ENCODE measurements at places on chromosomes 4 and X. TPM values are rescaled to one million over a fixed set of nuclear protein-coding genes. Genes with fewer than 3 reads are reported as not detected.

GRCh38 chr4:27145597-27145996, 285.0 kb downstream of the STIM2 start:
- peak; percentile 33 for DNase-seq

Gene MAGEC3
- not detected for total RNA-seq

GRCh38 chr4:2393353-2394270, 24.8 kb downstream of the ZFYVE28 start:
- DNase-seq, result no peak

DNA sequence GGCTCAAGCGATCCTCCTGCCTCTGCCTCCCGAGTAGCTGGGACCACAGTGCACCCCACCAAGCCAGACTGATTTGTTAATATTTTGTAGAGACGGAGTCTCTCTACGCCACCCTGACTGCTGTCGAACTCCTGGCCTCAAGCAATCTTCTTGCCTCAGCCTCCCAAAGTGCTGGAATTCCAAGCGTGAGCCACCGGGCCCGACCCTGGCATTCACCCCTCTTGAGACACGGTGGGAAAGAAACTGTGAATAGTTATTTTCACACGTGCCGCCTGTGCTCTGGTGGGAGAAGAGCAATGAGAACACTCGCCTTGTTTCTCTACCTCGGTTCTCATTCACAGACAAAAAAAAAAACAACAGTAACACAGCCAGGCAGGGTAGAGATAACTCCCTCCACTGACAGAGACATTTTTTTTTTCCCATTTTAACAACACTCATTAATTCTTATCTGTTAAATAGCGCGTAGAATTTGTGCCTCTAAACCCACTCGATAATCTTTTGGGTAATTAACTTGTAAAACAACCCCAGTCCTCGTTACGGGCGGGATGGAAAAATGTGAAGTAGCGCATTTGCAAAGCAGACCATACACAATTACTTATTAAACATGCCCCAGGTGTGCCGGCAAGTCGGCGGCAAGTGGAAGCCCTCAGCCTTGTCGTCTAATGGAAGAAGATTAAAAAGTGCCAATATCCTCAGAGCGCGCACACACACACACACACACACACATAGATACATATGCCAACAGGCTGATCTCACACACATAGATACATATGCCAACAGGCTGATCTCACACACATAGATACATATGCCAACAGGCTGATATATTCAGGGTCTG, 103.3 kb downstream of the DHRSX start:
- DNase-seq, result no peak

GRCh38 chrX:87901060-87901459, 383.5 kb downstream of the KLHL4 start:
- DNase-seq, result peak; percentile 0

DNA sequence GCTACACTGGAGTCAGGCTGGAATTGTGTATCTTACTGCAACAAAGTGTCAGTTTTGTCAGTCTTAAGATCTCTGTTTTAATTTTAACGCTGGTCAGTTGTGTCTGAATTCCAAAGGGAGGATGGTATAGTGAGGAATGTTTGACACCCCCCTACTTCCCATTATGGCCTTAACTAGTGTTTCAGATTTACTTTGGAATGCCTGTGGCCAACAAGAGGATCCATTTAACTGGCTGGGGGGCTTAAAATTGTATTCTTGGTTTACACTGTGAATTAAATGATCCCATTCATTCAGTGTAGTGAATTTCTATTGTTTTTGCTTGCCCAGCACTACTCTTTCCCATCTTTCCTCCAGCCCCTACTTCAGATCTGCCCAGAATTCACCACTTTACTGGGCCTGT, 75.8 kb upstream of the IQCM start:
- no peak for DNase-seq

Gene TLR8
- total RNA-seq, result not detected

Gene RBM46
- total RNA-seq, result not detected

GRCh38 chr4:36111172-36111571, 133.1 kb downstream of the ARAP2 start:
- DNase-seq, result no peak

GRCh38 chrX:69109706-69110105, 55.5 kb downstream of the PJA1 start:
- DNase-seq, result peak; percentile 23

- DNase-seq, result no peak
Measured at GRCh38 chr4:38230121-38230801, 270.1 kb downstream of the PTTG2 start.

Gene FAM120C
- 4.2 TPM for total RNA-seq

GRCh38 chr4:101865501-101866062, 75.1 kb downstream of the BANK1 start:
- DNase-seq, result peak; percentile 13

Gene CT55
- not detected for total RNA-seq

Gene EGF
- total RNA-seq, result 0.09 TPM

DNA sequence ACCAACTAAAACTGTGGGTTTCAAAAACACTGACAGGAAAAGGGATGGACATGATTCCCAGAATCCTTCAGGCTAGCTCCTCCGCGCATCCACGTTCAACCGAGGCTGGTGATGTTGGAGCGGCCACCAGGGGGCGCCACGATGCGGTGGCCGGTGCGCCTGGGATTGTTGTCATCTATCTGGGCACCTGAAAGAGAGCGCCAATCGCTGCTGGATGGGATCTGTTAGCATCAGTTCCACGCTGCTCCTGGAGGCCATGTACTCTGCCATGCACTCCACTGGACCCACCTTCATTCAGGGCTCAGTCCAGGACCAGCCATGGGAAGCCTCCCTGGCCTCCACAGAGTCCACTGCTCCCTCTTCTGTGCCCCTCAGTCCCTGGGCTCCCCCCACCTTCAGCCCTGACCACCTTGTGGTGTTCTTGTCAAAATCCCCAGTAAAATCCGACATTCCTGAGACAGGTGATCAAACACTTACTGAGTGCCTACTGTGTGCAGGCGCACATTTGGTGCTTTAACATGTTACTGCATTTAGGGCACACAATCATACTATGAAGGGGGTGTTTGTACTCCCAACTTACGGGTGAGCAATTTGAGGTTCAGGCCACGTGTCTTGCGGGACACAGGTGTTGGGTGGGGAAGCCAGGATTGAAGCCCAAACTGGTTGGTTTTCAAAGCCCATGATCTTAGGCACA, 71.1 kb downstream of the CRMP1 start:
- DNase-seq, result no peak

GRCh38 chrX:130828641-130829040, 74.4 kb downstream of the ENOX2 start:
- DNase-seq, result no peak

Gene ATP2B3
- total RNA-seq, result not detected

Gene UGT2B11
- not detected for total RNA-seq

DNA sequence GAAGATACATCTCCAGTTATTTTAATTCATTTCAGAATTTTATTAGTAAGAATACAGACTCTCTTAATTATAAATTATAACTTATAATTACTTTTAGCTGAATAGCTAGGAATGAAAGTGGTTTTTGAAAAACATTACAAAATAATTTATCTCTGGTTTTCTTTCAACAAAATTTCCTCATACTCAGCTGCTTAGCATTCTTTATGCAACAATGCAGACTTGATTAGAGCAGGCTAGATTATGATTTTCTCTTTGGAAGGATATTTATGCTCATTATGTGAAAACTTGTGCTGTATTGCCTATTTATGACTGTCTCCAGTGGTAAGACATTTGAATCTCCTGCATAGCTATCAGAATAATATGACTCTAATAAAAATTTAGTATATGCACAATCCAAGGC, 2023.7 kb downstream of the C4orf33 start:
- DNase-seq, result no peak

Gene DHRSX
- total RNA-seq, result 38.8 TPM

DNA sequence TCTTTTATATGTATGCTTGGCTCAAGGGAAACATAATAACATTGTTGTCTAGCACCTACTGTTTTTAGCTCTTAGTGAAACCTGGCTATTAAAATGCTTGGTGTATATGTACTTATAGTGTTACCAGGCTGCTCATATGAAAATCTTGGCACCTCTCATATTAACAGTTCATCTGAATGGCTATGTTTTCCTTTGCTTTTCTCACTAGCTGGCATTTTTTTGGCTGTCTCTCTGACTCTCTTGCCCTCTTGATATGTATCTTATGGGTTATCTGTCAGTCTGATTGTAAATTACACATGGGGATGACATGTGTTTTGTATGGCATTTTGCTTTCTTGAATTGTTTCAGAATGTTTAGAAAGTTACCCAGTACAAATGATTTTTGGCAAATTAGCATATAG, 158.0 kb downstream of the ARHGAP24 start:
- DNase-seq, result no peak

DNA sequence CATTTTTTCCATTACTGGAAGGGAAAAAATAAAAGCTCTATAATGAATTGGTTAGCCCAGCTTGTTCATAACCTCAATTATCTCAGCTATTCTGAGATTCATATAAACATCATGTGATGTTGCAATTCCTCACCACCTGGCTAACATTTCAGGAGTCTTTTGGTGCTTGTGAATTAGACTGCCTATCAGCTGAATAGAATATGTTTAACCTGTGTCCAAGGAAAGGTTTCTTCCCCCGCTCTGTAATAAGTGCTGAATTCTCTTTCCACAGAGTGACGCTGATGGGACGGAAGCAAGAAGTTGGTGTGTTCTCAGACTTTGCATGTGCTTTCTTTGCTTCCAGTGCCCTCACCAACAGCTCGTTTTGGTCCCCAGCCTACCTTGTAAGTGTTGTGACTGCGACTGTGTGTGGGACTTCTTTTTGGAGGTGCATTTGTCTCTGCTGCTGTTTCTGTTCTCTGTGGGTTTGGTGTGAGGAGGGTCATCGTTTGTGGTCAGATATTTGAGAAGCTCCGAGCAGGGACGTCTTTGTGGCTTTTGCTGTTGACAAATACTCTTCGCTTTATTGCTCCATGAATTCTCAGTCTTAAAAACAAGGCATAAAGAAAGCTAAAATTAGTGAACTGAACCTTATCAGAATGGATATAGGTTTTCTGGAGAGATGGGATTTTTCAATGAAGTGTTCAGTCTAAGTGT, 61.7 kb downstream of the PPARGC1A start:
- no peak for DNase-seq

DNA sequence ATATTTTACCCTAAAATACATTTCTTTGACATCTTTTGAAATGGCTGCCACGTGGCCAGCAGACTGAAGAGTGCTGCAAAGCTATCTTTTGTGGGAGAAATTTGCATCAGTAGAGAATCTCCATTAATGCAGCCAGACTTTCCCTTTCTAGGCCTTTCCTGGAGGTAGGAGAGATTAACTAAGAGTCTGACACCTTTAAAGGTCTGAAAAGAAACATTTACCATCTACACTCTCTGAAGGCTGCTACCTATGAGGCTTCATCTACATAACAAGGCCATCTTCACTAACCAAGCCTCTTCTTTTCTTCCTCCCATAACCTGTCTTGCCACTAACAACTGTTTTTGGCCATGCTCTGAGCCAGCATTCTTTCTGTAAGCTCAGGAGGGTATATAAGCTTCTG, 17.8 kb upstream of the SPRY1 start:
- no peak for DNase-seq

DNA sequence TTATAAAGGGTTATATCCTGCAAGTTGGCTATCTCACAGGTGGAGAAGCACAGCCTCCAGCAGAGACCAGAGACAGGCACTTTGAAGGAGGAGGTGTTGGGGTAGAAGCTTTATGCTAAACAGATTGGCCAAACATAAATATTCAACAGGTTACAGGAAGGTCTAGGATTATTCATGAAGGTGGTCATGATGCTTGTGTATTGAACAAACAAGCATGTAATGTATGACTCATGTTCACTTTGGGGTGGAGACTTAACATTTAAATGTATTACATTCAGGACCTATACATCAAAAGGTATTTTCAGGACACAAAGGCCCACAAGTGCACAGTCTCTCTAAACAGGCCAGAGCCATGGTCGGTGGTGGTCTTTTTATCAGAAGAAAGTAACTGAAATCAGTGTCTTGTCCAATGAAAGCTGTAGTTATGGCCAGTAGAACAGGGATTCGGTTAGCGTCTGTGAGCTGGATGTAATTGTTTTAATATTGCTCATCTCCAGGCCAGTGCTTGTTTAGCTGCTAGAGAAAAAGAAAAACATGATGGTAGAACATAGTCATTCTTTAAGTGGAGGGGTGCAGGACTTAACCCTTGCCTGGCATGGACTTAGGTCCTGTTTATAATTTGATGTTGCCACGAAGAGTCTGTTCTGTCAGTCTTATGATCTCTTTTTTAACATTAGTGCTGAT, 555.2 kb upstream of the PCDH10 start:
- DNase-seq, result no peak

Gene MSANTD1
- 0.63 TPM for total RNA-seq

Gene UGT2B10
- not detected for total RNA-seq

Gene F8A1
- 7.1 TPM for total RNA-seq

DNA sequence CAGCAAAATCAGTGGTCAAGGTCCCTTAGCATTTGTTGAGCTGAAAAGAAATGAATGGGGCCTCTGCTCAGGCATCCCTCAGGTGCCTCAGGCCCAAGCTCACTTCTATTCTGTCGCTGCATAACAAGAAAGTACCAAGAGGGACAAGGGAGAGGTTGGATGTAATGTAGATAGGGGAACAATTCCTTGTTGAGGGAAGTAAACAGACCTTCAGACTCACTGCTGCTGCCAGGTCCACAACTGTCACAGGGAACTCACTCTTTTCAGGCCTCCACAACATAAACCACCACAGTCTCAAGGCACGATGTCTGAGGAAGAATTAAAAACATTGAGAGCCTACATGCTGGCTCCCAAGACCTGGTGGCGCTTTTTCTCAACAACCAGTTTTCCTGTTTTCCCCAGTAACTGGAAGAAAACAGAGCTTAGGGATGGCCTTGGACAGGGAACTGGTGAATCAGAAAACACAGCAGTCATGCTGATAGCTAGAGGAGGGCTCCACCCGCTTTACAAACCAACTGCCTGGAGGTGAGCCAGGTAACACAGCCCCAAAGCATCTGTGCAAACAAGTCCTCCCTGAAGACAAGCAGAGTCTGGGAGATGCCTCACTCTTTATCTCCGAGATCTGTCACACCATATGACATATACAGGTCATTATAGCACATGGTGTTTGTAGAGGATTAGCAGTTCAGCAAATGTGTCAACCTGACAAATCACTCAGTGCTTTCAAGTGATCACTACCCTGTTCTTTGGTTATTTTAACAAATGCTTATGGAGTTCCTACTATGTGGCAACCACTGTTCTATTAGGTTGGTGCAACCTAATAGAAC, 14.3 kb upstream of the AWAT1 start:
- DNase-seq, result peak; percentile 85

GRCh38 chr4:99276417-99276816, 14.4 kb downstream of the ADH1A start:
- no peak for DNase-seq

DNA sequence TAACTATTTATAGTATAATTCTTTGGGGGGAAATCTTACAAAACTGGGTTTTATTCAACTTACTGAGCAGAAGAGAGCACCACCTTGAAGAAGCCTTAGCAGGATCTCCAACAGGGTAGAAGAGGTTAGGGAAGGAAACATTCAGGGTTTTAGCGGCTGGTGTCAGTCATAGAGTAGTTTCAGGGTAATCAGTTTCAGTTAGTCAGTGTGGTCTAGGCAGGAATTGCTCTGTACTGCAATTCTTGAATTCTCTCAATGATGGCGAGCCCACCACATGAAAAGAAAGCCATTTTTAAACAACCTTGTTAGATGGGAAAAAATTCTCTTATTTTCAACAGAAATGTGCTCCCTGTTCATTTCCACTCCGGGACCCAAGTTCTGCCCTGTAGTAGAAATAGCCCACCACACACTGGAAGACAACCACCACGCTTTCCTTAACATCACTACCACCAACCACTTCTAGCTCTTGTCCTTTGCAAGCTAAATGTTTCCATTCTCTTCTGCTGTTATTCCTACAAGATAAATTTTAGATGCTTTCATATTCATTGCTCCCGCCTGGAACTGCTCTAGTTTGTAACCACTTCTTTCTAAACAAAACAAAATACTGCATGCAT, 25.9 kb downstream of the COL25A1 start:
- DNase-seq, result no peak

Gene ODAPH
- total RNA-seq, result not detected

Gene CXCL1
- 5.2 TPM for total RNA-seq
